ENCODE measurements at places on chromosomes 11 and 22. TPM values are rescaled to one million over a fixed set of nuclear protein-coding genes. Genes with fewer than 3 reads are reported as not detected.

DNA sequence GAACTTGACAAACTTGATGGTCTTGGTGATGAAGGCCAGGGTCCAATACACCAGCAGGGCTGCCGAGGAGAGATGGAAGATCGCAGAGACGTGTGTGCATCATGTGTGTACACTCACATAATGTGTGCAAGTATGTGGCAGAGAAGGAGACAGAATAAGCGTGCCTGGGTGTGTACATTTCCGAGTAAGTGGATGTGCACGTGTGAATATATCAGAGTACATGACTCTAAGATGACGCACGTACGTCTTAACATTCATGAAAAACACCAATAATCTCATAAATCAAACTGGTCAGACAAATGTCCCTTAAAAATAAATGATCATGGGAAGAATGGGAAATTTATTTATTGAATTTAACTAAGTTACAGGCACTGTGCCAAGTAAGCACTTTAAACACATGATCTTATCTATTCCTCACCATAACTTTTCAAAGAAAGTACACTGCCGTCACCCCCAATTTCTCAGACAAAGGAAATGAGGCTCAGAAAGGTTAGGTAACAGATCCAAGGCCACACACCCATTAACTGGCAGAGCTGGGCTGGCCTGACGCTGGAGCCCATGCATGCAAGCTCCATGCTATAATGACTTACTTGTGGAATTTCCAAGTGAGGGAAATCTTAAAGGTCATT lies 13.0 kb downstream of the ABCC8 start:
- no peak overlapping the region for H3K4me3 ChIP-seq
- no peak for DNase-seq
- H3K4me1 ChIP-seq, result no peaks in the 10 kb centered on the region
- no peak overlapping the region for H3K27ac ChIP-seq
- H3K27me3 ChIP-seq, result no peaks in the 10 kb centered on the region

GRCh38 chr22:45009606-45010531 lies at the start of gene PHF21B:
Gene PHF21B, minus strand, starts transcription at chr22:45010005. Its CDS starts 456 bp downstream, at chr22:45009549.
- peak within 1 kb of the TSS; percentile 60 for H3K4me3 ChIP-seq
- H3K27me3 ChIP-seq, result no peaks in the 10 kb centered on the region
- H3K36me3 ChIP-seq, result no peaks in the 10 kb centered on the region
- H3K27ac ChIP-seq, result peak within 1 kb of the TSS; percentile 80

- H3K27ac ChIP-seq, result no peak overlapping the region
- no peak for DNase-seq
- H3K4me1 ChIP-seq, result no peaks in the 10 kb centered on the region
- no peak overlapping the region for H3K4me3 ChIP-seq
Measured at GRCh38 chr22:32557444-32557843, 82.8 kb downstream of the FBXO7 start.

- H3K27ac ChIP-seq, result peak overlapping the region; percentile 95
- peaks cover 21% of the 10 kb centered on the region for H3K4me1 ChIP-seq
- no peak overlapping the region for H3K4me3 ChIP-seq
- DNase-seq, result no peak
- no peaks in the 10 kb centered on the region for H3K27me3 ChIP-seq
Measured at GRCh38 chr22:26887916-26888315, 230.5 kb downstream of the MIAT start.

GRCh38 chr11:368414-369335 lies 624 bp upstream of the B4GALNT4 start:
- H3K4me3 ChIP-seq, result peak overlapping the region; percentile 52
- peaks cover 3% of the 10 kb centered on the region for H3K36me3 ChIP-seq
- DNase-seq, result peak; percentile 21
- no peaks in the 10 kb centered on the region for H3K4me1 ChIP-seq
- H3K27ac ChIP-seq, result no peak overlapping the region

DNA sequence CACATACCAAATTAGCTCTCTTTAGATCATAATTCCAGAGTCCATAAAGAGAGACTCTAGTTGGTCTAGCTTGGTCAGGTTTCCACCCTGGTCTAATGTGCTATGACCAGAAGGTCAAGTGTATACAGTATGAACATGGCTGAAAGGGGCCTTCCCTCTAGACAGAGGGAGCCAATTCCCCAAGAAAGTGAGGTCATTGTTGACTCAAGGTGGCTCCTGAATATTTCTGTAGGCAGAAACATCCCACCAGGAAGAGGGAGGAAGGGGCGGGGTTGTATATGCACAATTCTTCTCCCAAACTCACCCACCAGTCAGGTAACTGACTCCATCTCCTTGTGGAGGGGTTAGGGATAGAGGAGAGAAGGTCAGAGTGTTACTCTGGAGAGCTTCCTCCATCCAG lies 281.8 kb upstream of the PLET1 start:
- no peak for DNase-seq
- H3K4me3 ChIP-seq, result no peak overlapping the region
- no peaks in the 10 kb centered on the region for H3K36me3 ChIP-seq
- H3K4me1 ChIP-seq, result peaks cover 7% of the 10 kb centered on the region

DNA sequence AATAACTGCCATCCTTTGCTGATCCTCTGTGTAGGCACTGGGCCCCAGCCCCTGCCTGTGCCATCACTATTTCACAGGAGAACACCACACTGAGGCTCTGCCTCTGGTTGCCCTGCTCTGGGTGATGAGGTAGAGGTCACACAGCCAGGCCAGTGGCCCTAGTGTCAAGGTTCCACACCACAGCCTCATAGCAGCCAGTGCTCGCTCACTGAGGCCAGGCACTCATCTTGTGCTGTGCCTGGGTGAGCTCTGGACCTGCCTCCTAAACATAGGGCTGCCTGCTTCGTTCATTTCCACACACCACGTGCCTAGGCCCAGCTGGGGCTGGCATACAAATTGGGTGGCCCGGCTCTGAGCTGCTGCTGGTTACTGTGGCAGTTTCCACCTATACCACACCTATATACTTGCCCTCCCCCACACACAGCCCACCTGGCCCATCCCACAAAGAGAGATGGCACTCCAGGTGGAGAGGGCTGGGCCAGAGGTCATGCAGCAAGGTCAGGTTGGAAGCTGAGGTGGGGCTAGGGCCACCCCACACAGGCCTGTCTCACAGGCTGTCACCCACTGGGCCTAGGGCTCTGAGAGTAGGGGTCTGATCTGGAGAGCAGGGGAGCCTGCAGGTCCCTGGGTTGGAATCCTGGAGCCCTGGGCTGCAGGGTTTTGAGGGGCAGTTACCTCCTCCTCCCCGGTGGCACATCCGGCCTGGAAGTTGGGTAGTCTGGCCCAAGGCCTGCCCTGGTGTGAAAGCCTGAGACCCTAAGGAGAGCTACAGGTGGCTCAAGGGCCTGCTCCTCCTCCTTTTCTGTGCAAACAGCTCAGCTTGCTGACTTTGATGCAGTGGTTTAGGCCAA lies 11.2 kb downstream of the KCNQ1OT1 start:
- no peak overlapping the region for H3K27ac ChIP-seq
- H3K4me1 ChIP-seq, result peaks cover 50% of the 10 kb centered on the region
- H3K36me3 ChIP-seq, result no peaks in the 10 kb centered on the region
- no peak for DNase-seq

DNA sequence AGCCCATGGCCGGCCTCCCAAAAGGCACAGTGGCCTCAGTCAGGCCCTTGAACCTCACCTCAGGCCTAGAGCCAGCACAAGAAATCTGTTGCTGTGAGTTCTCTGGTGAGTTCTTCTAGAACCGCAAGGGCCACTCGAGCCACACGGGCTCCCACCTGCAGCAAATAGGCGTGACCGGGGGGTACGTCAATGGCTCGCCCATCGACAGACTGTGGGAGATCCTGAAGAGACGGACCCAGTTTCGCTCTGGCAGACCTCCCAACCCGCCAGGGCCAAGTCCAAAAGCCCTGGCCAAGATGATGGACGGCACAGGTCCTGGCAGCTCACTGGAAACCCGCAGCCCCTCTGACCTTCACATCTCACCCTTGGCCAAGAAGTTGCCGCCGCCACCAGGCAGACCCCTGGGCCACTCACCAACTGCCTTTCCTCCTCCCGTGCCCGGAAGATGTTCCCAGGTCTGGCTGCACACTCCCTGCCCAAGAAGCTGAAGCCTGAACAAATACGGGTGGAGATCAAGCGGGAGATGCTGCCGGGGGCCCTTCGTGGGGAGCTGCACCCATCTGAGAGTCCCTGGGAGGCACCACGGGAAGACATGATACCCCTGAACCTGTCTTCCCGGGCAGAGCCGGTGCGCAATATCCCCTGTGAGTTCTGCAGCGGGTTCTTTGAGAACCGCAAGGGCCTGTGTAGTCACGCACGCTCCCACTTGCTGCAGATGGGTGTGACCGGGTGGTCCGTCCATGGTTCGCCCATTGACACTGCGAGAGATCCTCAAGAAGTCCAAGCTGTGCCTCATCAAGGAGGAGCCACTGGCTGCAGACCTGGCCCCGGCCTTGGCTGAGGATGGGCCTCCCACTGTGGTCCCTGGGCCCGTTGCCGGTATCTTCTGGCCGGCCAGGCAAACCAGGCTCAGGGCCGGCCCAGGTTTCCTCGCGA lies 544.2 kb upstream of the CCDC179 start:
- H3K36me3 ChIP-seq, result no peaks in the 10 kb centered on the region
- H3K27me3 ChIP-seq, result no peaks in the 10 kb centered on the region
- no peaks in the 10 kb centered on the region for H3K4me1 ChIP-seq
- DNase-seq, result no peak

DNA sequence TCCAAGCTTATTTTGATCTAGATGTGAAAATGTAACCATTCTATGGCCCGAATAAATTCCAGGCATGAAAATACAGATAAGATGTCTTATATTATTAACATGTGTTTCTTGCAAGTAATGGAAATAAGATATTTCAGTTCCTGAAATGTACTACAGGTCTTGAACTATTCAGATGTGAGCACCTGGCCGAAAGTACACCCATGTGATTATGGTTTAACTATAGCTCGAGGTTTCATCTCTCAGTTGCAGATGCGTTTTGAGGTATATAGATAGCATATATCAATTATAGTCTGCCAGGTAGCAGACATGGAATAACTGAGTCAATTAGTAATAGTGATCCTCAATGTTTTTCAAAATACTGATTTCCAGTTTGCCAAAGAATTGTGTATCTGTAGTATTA lies 68.3 kb downstream of the DDIAS start:
- DNase-seq, result no peak
- no peaks in the 10 kb centered on the region for H3K4me1 ChIP-seq
- H3K27ac ChIP-seq, result no peak overlapping the region
- no peaks in the 10 kb centered on the region for H3K27me3 ChIP-seq
- H3K4me3 ChIP-seq, result no peak overlapping the region

Gene P2RX6
- total RNA-seq, result 11.8 TPM

Gene TIGD3
- 2.9 TPM for total RNA-seq

Gene FAM227A
- total RNA-seq, result 5.7 TPM
